Renal pelvis (tissue), 12 donors: ENCODE measurements at places on chromosomes 6 and 20. TPM values are rescaled to one million over a fixed set of nuclear protein-coding genes. Genes with fewer than 3 reads are reported as not detected.

Gene BPIFB1
- polyA plus RNA-seq = 0.04 TPM

Gene CFAP61
- 6.5 TPM for polyA plus RNA-seq

Gene ENPP4
- 16.2 TPM for polyA plus RNA-seq

Gene ZNF391
- 12.6 TPM for polyA plus RNA-seq

Gene HAO1
- polyA plus RNA-seq = 0.09 TPM

Gene DEF6
- polyA plus RNA-seq = 5.7 TPM

Gene LTB
- 2.0 TPM for polyA plus RNA-seq

Gene TBX18
- polyA plus RNA-seq = 9.6 TPM

Gene RBPJL
- polyA plus RNA-seq = not detected

Gene TRIM10
- polyA plus RNA-seq = 0.44 TPM

Gene SMOC2
- polyA plus RNA-seq = 17.7 TPM

Gene C6orf58
- polyA plus RNA-seq = 1.3 TPM

Gene DOK5
- polyA plus RNA-seq = 6.9 TPM

Gene LY6G6D
- not detected for polyA plus RNA-seq

Gene EYA2
- polyA plus RNA-seq = 0.81 TPM

Gene RSPH4A
- 3.1 TPM for polyA plus RNA-seq

Gene MOG
- polyA plus RNA-seq = not detected

Gene CST4
- polyA plus RNA-seq = not detected

Gene TNXB
- polyA plus RNA-seq = 5.6 TPM

Gene TUBB2B
- polyA plus RNA-seq = 113 TPM

Gene ADAM33
- polyA plus RNA-seq = 6.3 TPM

Gene COL12A1
- 68.6 TPM for polyA plus RNA-seq
